Thymus (tissue), 14 donors: ENCODE measurements at places on chromosomes 11 and 22.

GRCh38 chr11:69671734-69672465 is 3.3 kb downstream of the LTO1 start:
- no peak for DNase-seq

DNA sequence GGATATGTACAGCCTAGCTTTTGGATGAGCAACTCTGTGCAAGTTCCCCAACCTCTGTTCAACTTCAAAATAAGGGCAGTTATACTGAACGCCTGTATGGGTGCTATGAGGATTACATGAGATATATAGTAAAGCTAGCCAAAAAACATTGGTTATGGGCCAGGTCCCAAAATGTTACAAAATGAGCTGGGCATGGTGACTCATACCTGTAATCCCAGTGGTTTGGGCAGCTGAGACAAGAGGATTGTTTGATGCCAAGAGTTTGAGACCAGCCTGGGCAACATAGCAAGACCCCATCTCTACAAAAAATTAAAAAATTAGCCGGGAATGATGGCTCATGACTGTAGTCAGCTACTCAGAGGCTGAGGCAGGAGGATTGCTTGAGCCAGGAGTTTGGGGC is 118.4 kb downstream of the TEAD1 start:
- DNase-seq: no peak

DNA sequence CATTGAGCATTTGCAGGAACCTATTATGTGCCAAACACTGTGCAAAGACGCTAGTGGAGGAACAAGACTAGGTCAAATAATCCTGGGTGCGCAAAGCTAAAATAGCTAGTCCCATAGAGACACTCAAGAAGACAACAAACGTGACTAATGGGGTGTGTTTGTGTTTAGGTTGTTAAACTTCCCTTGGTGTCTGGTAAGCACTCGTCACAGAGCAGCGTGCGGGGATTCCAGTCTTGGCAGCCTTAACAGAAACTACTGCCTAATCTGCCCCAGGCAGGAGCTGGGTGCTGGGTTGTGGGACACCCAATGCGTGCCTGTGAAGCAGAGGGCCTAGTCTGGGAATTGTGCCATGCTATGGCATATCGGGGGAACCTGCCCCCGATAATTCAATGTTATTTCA is 10.8 kb upstream of the CALCB start:
- DNase-seq: no peak

- DNase-seq: no peak
Measured at GRCh38 chr11:60948250-60948649, 3.7 kb downstream of the SLC15A3 start.

DNA sequence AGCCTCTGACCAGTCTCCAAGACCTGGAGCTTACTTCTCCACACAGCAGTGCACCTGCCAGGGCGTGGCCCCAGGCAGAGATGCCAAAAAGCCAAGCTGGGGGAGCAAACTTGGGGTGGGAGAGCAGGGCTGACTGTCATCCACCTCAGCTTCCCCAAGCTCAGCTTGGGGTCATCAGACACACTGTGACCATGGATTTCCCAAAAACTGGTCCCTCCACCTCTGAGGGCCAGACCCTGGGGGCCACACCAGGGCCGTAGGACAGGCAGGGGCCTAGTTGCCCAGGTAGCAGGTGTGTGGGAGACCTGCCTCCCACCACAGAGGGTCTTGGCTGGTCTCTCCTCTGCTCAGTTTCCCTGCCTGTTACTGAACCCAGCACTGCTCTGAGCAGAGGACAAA is 30.6 kb downstream of the ARVCF start:
- DNase-seq: no peak

- no peak for DNase-seq
Measured at GRCh38 chr11:21933095-21933494, 259.8 kb upstream of the ANO5 start.

GRCh38 chr11:69210310-69211035 is 54.7 kb downstream of the SMIM38 start:
- DNase-seq: no peak

- no peak for DNase-seq
Measured at GRCh38 chr11:117554601-117555333, 227.1 kb downstream of the CEP164 start.

DNA sequence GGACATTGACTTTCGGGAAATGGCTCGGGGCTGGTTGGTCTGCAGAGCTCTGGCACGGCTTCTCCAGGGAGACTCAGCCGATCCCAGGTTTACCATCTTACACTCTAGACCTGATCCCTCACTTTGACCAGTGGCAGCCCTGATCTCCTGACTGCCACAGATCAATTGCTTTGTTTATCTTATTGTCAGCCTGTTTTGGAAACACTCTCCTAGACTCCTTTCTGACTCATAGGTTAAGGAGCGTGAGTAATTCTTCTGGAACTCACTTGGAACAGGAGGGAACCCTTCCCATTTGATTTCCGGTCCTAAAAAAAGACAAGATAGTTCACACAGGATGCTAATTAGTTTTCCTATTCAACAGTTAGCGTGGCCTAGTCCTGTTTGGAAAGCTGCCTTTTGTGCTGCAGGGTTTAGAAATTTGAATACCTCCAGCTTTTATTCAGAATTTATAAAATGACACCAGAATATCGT is 16.0 kb upstream of the BMAL1 start:
- DNase-seq: no peak

DNA sequence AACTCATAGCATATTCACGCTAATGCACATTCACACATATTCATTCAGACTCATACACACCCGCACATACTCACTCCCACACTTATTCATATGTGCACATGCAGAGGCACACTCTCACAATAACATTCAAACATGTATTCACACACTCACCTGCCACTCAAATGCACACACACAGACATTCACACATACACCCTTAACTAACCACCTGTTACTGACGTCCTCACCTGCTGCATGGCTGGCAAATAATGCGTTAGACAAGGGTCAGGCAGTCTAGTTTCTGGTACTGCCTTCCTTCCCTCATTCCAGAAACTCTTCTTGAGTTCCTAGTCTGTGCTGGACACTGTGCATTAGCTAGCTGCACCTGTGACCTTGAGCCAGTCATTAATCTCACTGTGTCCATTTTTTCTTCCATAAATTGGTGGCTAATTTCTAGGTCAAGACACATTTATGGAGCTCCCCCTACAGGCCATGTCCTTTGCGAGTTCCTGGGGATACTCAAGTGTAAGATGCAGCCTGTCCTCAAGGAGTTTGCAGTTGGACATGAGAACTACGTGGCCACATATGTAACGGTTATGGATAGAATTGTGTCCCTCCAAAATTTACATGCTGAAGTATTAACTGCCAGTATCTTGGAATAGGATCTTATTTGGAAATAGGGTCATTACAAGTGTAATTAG is 34.5 kb upstream of the SEZ6L start:
- DNase-seq: no peak

- DNase-seq: peak; percentile 69
Measured at GRCh38 chr11:63915961-63916836, 765 bp downstream of the RCOR2 start.

DNA sequence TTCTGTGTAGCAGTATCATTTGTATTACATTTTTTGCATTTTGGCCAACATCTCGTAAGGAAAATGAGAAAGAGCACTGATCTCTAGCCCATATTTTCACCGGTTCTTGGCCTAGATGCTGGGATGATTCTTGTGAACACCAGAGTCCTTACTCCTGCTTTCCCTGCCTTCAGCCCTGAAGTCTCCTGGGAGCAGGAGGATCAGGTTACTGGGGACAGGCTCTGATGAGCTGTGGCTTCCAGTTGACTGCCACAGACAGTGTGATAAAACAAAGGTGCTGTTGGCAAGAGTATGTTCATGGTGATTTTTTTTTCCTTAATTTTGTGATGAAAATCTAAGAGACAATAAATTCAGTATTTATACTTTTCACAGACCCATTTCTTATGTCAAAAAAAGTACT is 34.2 kb upstream of the ADSL start:
- DNase-seq: no peak

DNA sequence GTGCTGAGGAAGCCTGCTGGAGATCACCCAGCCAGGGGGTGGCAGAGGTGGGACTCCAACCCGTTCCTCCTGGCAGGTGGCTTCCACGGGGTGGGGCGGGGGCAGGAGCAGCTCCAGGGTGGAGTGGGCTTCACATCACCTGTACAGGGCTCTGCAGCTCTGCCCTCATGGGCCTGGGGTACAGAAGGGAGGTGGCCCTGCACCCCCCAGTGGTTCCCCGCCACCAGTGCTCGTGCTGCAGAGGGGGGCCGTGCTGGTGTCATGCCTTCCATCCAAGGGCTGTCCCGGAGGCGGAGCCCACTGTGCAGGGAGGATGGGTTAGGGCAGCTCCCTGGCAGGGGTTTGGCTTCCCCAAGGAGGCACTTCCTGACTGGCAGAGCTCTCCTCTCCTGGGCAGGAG is 76.4 kb upstream of the SHISAL1 start:
- DNase-seq: no peak

- no peak for DNase-seq
Measured at GRCh38 chr11:109059402-109059801, 362.6 kb upstream of the C11orf87 start.

- no peak for DNase-seq
Measured at GRCh38 chr11:62712861-62713260, 5.4 kb downstream of the GNG3 start.

- no peak for DNase-seq
Measured at GRCh38 chr22:26756675-26757293, 99.4 kb downstream of the MIAT start.

DNA sequence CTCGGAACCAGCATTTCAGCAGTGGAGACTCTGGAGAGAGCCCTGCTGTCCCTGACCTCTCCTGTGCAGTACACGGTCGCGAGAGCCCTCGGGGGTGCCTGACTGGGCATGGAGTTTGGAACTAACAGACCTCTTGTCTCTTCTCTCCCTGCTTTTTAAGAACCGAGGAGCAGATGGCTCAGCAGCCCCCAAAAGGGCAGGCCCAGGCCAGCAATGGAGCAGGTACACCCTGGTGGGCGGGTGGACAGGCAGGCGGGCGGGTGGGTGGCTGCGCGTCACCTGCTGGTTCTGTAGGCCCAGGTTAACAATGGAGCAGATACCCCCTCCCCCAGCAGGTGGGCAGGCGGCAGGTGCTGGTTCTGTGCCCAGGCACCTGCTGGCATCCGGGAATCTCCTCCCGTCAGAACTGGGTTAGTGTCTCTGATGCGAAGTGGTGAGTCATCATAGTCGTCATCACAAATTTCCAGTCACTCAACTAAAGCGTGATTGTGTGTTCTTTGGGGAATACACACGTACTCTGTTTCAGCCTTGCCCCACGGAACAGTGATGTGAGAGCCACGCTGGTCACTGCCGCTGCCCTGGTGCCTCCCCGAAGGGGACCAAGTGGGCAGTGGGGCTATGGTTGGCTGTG is 41.1 kb downstream of the GRAMD4 start:
- DNase-seq: no peak

GRCh38 chr22:42792909-42793847 is 63.9 kb downstream of the ARFGAP3 start:
- no peak for DNase-seq

DNA sequence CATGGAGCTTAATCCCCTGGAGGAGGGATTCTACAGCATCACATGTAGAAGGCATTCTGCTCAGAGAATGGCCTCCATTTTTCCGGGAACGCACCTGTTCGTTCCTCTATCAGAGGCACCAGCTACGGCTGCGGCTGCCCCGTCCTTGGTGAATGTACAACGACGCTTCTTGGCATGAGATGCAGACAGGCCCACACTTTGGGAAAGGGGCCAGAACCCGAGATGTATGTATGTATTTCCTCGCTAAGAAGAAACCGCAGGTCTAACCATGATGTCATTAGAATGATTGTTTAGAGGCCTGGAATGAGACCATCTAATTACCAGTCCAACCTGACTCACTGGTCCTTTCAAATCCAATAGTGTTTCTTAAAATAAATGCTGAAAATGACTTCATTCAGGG is 1293.4 kb downstream of the TBC1D22A start:
- DNase-seq: no peak

- DNase-seq: no peak
Measured at GRCh38 chr11:129722529-129722928, 93.1 kb upstream of the TMEM45B start.

- no peak for DNase-seq
Measured at GRCh38 chr11:129881570-129882170, 13.7 kb downstream of the NFRKB start.

DNA sequence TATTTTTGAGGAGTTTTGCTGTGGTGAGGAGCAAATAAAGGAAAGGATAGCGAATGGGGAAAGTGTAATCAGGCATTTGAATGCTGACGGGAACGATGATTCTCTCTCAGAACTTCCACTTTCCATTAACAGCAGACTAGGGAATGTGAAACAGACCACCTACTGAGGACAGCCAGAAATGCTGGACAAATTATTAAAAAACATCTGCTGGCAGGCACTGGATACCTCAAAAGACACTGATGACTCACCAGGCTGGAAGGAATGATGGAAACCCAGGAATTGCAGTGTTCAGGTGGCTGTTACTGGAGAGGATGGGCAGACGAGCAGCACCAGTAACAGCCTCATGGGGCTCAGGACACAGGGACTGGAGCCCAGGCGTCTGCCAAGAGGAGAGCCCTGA is 33.4 kb downstream of the PLA2G6 start:
- no peak for DNase-seq

- DNase-seq: peak; percentile 24
Measured at GRCh38 chr11:112113539-112114457, 27.1 kb downstream of the SDHD start.

GRCh38 chr11:120528749-120529148 is 17.2 kb downstream of the GRIK4 start:
- no peak for DNase-seq

- no peak for DNase-seq
Measured at GRCh38 chr22:39251762-39252460, 7.1 kb upstream of the PDGFB start.

DNA sequence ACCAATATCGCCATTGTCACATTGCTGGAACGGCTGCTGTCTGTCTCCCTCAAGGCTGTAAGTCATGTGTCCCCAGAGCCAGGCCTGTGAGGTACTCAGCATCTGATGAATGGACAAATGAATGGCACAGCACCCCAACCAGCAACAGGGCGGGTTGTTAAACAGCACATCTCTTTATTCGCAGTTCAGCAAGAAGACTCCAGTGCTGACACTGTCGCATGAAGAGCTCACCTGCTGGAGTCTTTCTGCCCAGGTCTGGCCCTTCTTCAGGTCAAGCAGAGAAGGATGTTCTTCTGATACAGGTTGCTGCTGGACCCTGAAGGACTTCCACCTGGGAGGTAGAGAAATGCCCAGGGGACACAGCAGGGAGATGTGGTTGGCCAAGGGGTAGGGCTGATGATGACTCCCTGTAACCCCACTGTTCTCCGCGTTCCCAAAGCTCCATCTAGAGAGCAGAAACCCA is 4.8 kb downstream of the SPATA19 start:
- DNase-seq: no peak

- no peak for DNase-seq
Measured at GRCh38 chr11:34860034-34860433, 56.1 kb downstream of the APIP start.

DNA sequence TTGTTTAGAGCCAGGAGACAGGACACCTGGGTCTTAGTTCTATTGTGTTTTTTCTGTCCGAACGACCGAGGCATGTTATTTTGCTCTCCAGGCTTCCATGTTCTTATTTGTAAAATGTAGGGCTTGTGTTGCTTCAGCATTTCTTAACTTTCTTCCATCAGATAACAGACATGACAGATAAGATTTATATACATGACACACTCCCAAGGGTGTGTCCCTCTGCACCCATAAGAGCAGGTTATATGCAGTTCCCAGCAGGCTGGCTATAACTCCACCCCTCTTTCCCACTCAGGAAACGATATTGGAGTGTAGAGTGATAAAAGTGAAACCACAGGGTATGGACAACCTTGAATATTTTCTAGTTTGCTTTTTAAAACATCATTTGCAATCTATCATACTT is 65.8 kb downstream of the APIP start:
- DNase-seq: no peak
